ENCODE measurements at places on chromosomes 1 and 21. TPM values are rescaled to one million over a fixed set of nuclear protein-coding genes. Genes with fewer than 3 reads are reported as not detected.

DNA sequence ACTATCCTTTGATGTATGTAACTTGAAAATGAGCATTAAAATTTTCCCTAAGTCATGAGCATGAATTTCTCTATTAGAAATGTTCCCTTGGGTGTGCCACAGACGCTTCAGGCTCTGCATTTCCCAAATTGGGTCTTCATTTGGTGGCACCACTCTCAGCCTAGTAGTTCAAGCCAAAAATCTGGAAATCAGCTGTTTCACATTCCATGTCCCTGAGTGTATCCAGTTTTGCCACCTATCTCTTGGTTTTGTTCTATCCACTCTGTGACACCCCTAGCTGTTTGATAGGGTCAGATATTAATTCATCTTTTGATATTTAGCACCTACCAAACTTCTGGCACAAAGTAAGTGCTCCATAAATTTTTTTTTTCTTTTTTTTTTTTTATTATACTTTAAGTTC is 89.5 kb upstream of the DPH5 start:
- DNase-seq = no peak

- no peak for DNase-seq
Measured at GRCh38 chr1:15341634-15342407, 67.9 kb upstream of the EFHD2 start.

DNA sequence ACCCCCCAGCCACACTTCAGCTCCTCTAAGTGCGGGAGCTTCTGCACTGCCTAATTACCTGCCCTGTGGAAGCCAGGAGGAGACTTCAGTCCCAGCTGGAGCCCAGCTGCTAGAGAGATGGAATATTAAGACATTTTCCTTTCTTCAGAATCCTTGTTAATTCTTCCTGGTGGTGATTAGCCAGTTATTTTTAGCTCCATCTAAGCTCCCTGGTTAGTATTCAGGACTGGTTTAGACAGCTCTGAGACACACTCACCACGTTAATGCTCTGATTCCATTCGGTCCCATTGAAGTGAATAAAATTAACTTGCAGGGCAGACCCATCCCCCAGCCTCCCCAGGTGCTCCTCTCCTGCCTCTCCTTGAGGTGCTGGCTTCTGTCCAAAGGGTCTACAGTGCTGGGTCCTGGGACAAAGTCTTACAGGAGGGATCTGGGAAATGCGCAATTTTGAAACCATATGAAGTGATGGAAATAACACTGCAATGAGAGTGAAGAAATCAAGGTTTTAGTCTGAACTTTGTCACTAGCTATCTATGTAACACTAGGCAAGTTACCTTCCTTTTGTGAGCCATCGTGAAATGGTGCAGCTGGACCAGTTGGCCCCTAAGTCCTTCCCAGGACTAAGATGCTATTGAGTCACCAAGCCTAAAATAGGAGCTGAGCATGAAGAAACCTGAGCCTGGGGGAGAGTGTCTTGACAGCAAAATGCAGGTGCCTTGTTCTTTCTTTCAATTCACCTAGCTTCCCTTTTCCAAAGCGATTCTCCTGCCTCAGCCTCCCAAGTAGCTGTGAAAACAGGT is 117.4 kb upstream of the ATP1A1 start:
- no peak for DNase-seq

DNA sequence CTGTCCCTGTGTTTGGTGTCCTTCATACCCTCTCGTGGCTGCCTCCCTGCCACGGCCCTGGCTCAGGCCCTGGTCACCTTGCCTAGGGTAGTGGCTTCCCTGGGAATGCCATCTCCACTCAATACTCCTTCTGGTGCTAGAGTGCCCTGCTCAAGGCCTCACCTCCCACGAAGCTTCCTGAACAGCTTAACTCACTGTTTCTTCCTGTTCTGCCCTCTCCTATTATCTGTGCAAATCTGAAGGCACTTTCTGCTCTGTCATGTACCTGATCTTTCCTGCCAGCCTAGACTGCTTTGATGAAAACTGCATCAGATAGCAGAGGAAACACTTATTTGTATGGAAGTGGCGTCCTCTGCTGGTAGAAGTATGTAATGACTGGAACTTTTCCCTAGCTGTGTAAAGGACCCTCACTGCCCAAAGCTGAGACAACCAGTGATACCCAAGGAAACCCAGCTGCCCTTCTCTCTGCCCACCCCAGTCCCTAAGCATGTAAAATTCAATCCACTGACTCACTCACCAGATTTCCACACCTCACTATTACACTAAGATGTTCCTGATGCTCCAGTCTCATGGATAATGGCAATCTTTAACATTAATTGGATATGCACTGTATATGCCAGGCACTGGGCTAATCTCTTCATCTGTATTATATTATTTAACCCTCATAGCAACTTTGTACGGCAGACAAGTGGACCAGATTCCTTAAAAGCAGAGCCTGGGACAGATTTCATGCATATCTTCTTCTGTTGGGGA is 36.2 kb upstream of the BTG2 start:
- no peak for DNase-seq

DNA sequence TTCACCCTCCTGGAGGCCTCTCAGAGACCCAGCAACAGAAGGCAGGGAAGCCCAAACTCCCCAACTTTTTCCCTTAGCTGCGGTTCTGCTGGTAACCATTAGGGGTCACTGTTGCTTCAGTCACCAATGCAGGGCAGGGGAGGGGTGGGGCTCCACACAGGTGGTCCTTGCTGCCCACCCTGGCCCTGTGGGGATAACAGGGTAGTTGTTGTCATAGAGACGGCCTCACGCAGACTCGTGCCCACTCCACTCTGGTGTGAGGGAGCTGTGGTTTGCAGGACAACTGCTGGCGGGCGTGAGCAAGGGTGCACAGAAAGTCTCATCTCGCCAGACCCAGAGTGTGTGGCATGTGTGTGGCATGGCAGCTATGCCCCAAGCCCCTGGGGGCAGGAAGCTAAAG is 19.9 kb downstream of the INSRR start:
- DNase-seq = no peak

LCE6A gene
- total RNA-seq = not detected
